Stimulated activated CD4-positive, alpha-beta T cell treated with anti-CD3 and anti-CD28 coated beads, TNF-alpha, amount 100 ng/mL, for 4 hours (primary cell): ENCODE measurements at places on chromosomes 13 and 19.

DNA sequence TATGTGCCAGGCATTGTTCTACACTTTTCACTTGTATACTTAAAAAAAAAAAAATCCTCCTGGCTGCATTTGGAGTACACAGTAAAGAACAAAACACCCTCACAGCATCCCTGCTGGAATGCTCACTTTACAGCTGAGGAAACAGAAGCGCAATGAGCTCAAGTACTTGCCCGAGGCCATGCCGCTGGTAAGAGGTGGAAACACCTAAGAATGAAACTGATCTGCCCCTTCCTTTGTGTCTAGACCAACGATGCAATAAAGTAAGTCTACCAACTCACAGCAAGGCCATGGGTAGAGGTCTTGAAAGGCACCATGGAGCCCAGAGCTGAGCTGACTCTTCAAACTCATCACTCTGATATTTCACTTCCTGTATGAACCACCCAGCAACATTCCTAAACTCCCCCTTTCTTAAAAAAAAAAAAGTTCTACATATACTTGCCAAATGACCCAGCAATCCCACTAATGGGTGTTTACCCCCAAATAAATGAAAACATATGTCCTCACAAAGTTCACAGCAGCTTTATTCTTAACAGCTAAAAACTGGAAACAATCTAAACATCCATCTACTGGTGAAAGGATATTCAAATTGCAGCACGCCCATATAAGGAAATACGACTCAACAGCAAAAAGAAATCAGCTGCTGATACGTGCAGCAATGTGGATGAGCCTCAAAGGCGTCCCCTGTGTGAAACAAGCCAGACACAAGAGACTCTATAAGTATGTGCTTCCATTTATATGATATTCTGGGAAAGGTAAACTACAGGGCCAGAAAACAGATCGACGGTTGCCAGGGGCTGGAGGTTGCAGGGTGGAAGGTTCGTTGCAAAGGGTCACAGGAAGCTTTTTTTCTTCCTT lies 236.6 kb upstream of the MAB21L1 start:
- no peak for DNase-seq

DNA sequence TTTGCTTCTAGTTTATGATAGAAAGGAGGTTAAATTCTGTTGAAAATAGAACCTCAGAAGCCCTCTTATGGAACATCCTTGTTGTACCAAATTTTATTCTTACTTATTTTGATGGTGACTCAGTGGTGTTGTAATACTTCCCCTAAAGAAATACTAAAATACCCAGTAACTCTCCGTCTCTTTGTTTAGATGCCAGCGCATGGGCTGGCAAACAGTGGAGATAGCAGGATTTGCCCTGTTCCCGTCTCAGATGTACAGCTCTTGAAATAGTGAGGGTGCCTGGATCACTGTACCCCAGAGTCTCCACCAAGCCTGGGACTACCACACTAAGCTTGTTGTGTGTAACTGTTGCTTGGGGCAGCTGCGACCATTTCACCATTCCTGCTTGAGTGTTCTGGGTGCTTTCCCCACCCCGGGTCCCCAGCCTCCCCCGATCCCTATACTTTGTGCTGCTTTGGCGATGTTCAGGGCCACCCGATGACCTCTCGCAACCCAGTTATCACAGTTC lies 67.0 kb upstream of the TEX29 start:
- no peak for DNase-seq

DNA sequence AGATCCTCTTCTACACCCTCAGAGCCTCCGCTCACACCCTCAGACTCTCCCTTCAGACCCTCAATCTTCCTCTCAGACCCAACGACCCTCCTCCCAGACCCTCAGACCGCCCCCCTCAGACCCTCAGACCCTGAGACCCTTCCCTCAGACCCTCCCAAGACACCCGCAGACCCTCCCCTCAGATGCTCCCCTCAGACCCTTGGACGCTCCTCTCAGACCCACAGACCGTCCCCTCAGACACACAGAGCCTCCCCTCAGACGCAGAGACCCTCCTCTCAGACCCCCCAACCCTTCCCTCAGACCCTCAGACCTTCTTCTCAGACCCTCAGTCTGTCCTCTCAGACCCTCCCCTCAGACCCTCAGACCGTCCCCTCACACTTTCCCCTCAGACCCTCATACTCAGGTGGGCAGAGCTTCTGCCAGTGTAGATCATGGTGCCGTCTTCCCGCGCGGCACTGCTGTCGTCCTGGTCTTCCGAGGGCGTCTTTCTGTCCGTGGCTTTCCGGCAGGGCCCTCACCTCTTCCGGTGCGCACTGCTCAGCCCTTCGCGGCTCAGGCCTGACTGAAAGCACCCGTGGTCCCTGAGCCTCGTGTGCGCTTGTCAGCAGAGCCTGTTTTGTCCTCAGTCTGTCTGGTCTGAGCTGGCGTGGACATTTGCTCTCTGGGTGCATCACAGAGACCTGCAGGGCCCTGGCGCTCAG lies 18.9 kb upstream of the TFDP1 start:
- DNase-seq, result no peak

- DNase-seq, result no peak
Measured at GRCh38 chr13:32229443-32229842, 85.7 kb downstream of the ZAR1L start.

- no peak for DNase-seq
Measured at GRCh38 chr13:45296259-45296658, 44.7 kb downstream of the TPT1 start.

- DNase-seq, result peak; percentile 57
Measured at GRCh38 chr19:39502640-39503417, 4.1 kb downstream of the DLL3 start.

- no peak for DNase-seq
Measured at GRCh38 chr19:21838646-21839045, 2.7 kb upstream of the ZNF43 start.

GRCh38 chr13:113151745-113152690 lies 6.4 kb upstream of the PROZ start:
- DNase-seq, result no peak

- no peak for DNase-seq
Measured at GRCh38 chr19:3196933-3197205, 11.1 kb downstream of the NCLN start.

DNA sequence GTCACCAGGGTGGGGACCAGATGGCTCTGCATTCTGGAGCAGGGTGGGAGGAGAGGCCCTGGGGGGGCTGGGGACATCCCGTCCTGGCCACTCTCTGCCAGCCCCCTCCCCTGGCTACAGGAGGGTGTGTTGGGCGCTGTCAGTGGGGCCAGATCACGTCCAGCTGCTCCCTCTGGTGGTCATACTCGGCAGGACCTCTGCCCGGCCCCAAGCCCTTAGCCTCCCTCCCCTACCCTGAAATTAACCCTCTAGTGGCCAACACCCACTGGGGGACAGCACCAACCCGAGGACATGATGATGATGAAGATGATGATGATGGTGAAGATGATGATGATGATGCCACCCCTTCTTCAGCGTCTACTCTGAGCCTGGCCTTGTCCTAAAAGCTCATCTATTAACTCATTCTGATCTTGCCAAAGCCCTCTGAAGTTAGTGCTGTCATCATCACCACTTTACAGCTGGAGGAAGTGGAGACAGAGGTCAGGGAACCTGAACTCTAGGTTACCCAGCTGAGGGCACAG lies 590 bp upstream of the LGI4 start:
- DNase-seq, result no peak

GRCh38 chr19:7789447-7789846 lies 26.4 kb downstream of the CLEC4M start:
- DNase-seq, result peak; percentile 28

DNA sequence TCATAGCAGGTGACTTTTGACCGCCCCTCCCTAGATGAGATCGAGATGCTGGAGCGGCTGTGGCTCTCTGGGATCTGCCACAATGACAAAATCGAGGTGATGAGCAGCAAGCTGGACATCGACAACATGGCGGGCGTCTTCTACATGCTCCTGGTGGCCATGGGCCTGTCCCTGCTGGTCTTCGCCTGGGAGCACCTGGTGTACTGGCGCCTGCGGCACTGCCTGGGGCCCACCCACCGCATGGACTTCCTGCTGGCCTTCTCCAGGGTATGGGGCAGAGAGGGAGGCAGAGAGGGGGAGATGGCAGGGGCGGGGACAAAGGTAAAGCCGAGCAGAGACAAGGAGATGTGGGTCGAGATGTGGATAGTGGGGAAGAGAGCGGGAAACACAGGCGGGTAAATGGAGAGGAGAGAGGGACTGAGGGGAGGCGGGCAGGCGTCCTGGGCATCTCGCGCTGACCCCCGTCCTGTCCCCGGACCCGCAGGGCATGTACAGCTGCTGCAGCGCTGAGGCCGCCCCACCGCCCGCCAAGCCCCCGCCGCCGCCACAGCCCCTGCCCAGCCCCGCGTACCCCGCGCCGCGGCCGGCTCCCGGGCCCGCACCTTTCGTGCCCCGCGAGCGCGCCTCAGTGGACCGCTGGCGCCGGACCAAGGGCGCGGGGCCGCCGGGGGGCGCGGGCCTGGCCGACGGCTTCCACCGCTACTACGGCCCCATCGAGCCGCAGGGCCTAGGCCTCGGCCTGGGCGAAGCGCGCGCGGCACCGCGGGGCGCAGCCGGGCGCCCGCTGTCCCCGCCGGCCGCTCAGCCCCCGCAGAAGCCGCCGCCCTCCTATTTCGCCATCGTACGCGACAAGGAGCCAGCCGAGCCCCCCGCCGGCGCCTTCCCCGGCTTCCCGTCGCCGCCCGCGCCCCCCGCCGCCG lies 3.4 kb upstream of the GRWD1 start:
- DNase-seq, result no peak

- DNase-seq, result no peak
Measured at GRCh38 chr19:9799162-9799561, 19.7 kb downstream of the FBXL12 start.

DNA sequence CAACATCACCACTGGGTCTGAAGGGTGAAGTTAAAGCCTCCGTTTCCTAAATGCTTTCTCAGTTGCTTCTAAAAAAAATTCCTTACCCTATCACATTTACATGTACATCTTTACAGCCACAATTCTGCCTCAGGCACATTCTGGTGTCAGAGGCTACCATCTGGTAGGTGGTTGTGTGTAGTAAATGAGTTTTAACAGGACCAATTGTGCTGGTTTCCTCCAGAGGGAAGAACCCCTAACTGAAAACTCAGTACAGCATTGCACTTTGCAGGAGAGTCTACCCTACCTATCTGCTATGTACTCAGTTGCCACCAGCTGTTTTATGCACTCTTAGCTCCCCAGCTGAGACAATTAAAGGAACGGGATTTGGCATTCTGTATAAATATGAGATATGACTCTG lies 1576.5 kb downstream of the PCDH9 start:
- no peak for DNase-seq

DNA sequence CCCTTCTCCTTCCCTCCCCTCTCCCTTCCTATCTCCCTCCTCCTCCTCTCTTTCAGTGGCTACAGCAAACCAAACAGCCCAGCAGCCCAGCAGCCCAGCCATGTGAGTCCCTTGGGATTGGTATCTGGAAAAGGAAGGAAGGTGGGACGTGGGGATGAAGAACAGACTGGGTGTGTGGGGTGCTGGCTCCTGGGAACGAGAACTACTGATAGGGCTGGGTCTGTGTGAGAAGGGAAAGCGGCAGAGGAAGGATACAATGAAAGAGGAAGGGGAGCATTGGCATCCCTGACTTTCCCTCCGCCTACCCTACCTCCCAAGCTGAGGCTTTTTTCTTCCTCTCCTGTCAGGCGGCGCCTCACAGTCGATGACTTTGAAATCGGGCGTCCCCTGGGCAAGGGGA lies 863 bp downstream of the AURKC start:
- no peak for DNase-seq
